ENCODE measurements at places on chromosomes 2 and 18. TPM values are rescaled to one million over a fixed set of nuclear protein-coding genes. Genes with fewer than 3 reads are reported as not detected.

- DNase-seq: peak; percentile 18
- no peaks in the 10 kb centered on the region for H3K4me1 ChIP-seq
- no peak overlapping the region for H3K4me3 ChIP-seq
Measured at GRCh38 chr2:190996338-190996946, 17.5 kb downstream of the STAT1 start.

DNA sequence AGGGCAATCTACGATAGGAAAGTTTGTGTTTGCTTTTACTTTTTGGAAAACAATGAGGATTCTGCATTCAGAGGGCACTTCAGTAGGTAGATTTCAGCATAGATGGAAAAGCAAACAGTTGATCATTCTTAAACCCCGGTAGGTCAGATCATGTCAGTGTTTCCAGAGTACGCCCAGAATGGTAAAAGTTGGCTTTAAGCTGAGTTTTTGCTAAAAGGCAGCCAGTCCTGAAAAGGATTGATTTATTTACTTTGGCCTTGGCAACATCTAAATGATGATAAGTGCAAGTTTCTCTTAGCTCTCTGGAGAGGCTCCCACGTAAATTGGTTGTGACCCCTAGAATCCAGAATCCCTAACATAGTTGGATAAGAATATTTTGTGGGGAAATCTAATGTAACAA, 168.0 kb downstream of the DIS3L2 start:
- H3K4me3 ChIP-seq: no peak overlapping the region
- H3K27ac ChIP-seq: no peak overlapping the region
- H3K36me3 ChIP-seq: peaks cover 5% of the 10 kb centered on the region
- no peaks in the 10 kb centered on the region for H3K4me1 ChIP-seq
- DNase-seq: no peak
- H3K27me3 ChIP-seq: no peaks in the 10 kb centered on the region

DNA sequence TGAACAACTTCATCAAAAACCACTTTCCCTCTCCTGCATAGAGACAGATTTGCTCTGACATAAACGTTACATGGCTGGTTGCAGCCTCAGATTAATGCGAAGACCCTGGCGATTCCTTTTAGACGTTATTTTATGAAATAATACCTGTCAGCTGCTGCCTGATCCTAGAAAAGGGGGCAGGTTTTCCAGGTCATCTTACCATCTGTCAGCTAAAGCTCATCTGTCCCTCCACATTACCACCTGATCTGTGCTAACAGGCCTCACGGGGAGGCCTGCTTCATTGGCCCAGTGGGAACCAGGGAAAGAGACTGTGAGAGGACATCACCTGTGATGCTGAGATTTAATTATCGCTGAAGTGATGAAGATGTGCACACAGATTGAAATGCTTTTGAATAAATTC, 261.0 kb downstream of the ARHGAP15 start:
- no peaks in the 10 kb centered on the region for H3K27me3 ChIP-seq
- no peaks in the 10 kb centered on the region for H3K36me3 ChIP-seq
- H3K4me1 ChIP-seq: no peaks in the 10 kb centered on the region
- no peak overlapping the region for H3K4me3 ChIP-seq
- no peak for DNase-seq

KHK gene
- 14.5 TPM for total RNA-seq

GRCh38 chr18:57923611-57924010, 120.4 kb upstream of the NEDD4L start:
- no peaks in the 10 kb centered on the region for H3K27me3 ChIP-seq
- no peaks in the 10 kb centered on the region for H3K36me3 ChIP-seq
- H3K4me3 ChIP-seq: no peak overlapping the region
- no peak for DNase-seq
- H3K27ac ChIP-seq: no peak overlapping the region
- no peaks in the 10 kb centered on the region for H3K4me1 ChIP-seq

- H3K36me3 ChIP-seq: no peaks in the 10 kb centered on the region
- no peak for DNase-seq
- H3K27me3 ChIP-seq: no peaks in the 10 kb centered on the region
Measured at GRCh38 chr2:28993206-28993960, 12.3 kb downstream of the TOGARAM2 start.

GRCh38 chr2:215299337-215299859, 12.5 kb upstream of the ATIC start:
- H3K27ac ChIP-seq: no peak overlapping the region
- no peak overlapping the region for H3K4me3 ChIP-seq
- no peak for DNase-seq
- H3K36me3 ChIP-seq: no peaks in the 10 kb centered on the region

DNA sequence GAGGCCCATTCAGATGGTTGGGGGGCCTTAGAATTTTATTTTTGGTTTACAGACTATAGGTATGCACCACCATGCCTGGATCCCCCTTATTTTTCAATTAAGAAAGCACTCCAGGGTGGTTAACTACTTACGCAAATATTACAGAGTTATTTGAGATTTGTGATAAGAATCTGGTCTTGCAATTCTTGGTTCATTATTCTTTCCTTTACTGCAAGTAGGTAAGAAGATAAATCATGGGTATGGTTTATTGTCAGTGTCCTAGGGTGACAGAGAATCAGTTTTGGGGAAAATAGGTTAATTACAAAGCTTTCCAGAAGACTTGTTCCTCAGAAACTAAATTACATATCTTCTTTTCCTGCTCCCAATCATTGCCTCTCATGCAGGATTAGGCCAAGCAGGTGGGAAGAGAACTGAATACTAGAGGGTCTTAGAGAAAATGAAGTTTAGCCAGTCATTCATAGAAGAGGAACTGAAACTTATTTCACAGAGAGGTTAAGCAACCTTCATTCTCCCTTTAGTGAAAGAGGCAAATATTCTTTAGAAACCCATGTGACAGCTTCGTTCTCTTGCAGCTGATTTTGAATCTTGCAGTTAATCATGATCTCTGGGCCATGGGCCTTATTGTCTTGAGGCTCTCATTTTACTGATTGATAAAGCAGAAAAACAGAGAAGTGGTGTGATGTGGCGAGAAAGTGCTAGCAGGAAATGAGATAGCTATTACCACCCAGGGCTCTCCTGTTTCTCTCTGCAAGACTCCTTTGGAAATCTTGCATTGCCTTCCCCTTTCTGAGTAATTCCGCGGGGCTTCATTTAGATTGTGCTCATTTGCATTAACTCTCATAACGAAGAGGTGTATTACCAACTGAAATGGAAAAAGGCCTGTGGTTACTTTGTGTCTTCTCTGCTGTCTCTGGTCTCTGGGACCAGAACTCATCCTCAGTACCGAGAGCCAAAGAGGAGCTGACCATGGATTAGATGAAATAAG, 44.8 kb upstream of the ARHGAP25 start:
- DNase-seq: no peak
- H3K27ac ChIP-seq: no peak overlapping the region
- H3K27me3 ChIP-seq: no peaks in the 10 kb centered on the region
- H3K4me3 ChIP-seq: no peak overlapping the region
- no peaks in the 10 kb centered on the region for H3K4me1 ChIP-seq
- H3K36me3 ChIP-seq: no peaks in the 10 kb centered on the region

- H3K4me1 ChIP-seq: no peaks in the 10 kb centered on the region
- H3K27me3 ChIP-seq: no peaks in the 10 kb centered on the region
- DNase-seq: no peak
- no peaks in the 10 kb centered on the region for H3K36me3 ChIP-seq
- no peak overlapping the region for H3K4me3 ChIP-seq
Measured at GRCh38 chr2:208711598-208711997, 305.0 kb downstream of the PTH2R start.

DNA sequence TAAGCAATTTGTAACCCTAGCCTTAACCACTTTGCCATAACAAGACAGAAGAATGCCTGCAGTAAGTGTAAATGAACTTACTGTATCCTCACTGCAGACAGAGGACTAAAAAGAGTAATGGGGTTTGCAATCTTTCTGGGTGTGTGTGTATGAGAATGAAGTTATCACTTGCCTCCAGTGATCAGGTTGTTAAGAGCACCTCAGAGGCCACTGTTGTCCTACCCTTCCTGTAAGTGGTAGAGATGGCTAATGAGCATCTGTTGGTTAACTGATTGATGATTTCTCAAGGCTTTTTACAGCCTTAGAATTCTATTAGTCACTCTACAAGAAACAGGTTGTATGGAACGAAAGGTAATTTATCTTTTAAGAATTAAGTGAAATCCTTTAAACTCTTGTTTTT, 27.6 kb upstream of the GTF2A1L start:
- H3K27me3 ChIP-seq: no peaks in the 10 kb centered on the region
- no peaks in the 10 kb centered on the region for H3K4me1 ChIP-seq
- DNase-seq: no peak
- no peak overlapping the region for H3K27ac ChIP-seq

- H3K27ac ChIP-seq: no peak overlapping the region
- H3K27me3 ChIP-seq: no peaks in the 10 kb centered on the region
- H3K36me3 ChIP-seq: no peaks in the 10 kb centered on the region
Measured at GRCh38 chr18:61972389-61973264, 79.8 kb upstream of the RNF152 start.

VWC2L gene
- total RNA-seq: not detected

DNA sequence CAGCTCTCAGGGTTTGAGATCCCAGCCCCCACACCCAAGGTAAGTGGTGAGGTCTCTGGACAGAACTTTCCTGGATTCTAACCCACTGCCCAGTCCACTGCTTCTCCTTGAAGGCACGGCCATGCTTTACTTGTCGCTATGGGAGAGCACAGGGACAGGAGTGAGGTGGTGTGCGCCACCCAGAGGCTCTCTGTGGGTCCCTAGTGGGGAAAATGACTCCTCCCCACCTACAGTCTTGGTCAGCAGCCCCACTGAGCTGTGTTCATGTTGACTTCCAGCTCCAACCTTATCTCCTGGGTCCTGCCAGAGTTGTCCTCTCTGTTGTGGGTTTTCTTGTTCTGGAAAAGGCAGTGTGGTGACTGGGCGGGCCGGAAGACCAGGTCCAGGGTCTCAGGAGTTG, 11.1 kb downstream of the TET3 start:
- DNase-seq: no peak
- H3K4me3 ChIP-seq: no peak overlapping the region
- no peak overlapping the region for H3K27ac ChIP-seq
- no peaks in the 10 kb centered on the region for H3K27me3 ChIP-seq
- H3K36me3 ChIP-seq: no peaks in the 10 kb centered on the region
- peaks cover 38% of the 10 kb centered on the region for H3K4me1 ChIP-seq

SCYGR4 gene
- not detected for total RNA-seq

ACOXL gene
- not detected for total RNA-seq

GRCh38 chr2:217955881-217956493, 46.8 kb downstream of the TNS1 start:
- H3K4me3 ChIP-seq: no peak overlapping the region
- DNase-seq: no peak
- no peak overlapping the region for H3K27ac ChIP-seq
- no peaks in the 10 kb centered on the region for H3K36me3 ChIP-seq
- no peaks in the 10 kb centered on the region for H3K4me1 ChIP-seq
- H3K27me3 ChIP-seq: no peaks in the 10 kb centered on the region

PASK gene
- total RNA-seq: 92.8 TPM

- DNase-seq: no peak
- H3K36me3 ChIP-seq: no peaks in the 10 kb centered on the region
- peaks cover 14% of the 10 kb centered on the region for H3K27me3 ChIP-seq
- H3K4me1 ChIP-seq: peaks cover 10% of the 10 kb centered on the region
- H3K4me3 ChIP-seq: no peak within 1 kb of the TSS
- H3K27ac ChIP-seq: no peak within 1 kb of the TSS
Measured at GRCh38 chr2:206442833-206443734, at the start of gene ADAM23. Gene ADAM23, plus strand, starts transcription at chr2:206443532. Its CDS starts 335 bp downstream, at chr2:206443867.

Measured in CD8-positive, alpha-beta memory T cell (primary cell).